ENCODE measurements at places on chromosomes 13 and 19.

GRCh38 chr19:4517451-4518057 lies 732 bp downstream of the PLIN4 start:
- no peak for DNase-seq

- DNase-seq, result peak; percentile 75
Observed at GRCh38 chr19:49502866-49503581, 6.8 kb downstream of the RPS11 start.

DNA sequence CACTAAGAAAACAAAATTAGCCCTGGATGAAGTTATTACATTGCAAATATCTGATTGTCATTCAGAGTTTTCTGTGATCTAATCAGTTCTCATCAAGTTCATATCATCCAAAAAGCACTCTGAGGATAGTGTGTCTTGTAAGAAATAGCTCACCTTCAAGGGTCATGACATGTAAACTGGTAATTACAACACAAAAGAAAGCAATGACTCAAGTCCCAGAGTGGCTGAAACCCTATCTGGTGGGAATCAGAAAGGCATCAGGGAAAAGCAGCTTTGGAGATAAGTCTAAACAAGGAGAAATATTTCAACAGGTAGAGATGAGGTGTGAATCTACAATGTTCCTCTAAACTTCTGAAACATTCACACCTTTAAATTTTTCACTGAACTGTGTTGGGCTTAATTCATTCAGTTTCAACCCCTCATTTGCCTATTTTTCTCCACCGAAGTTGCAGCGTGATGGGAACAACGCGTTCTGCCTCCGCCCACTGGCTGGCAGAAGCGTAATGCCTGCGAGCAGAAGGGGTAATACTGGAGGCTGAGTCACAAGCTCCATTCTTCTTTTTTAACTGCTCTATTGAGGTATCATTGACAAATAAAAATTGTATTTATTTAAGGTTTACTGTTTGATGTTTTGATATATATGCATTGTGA lies 155.2 kb upstream of the IPO5 start:
- DNase-seq, result no peak

GRCh38 chr19:55251341-55252081 lies 7.3 kb downstream of the PPP6R1 start:
- DNase-seq, result no peak

- no peak for DNase-seq
Observed at GRCh38 chr19:55552206-55552605, 6.9 kb upstream of the SBK3 start.

DNA sequence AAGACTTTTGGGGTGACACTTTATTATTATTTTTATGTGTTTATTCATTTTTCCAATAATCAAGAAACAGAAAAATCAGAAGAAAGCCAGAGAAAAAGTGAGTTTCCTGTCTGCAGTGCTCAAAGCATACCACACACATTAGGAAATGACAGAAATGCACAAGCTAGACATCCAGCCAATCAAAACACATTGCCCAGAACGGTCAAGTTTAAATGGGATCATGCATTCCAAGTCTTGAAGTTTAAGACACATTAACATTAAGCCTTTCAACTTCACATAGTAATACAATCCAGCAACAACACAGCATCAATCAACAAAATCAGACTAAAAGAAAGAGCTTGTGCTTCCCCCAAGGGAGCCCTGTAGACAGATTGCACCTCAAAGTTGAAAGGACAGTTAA lies 28.7 kb upstream of the MEDAG start:
- no peak for DNase-seq

- peak; percentile 4 for DNase-seq
Observed at GRCh38 chr19:39237200-39238184, 7.3 kb downstream of the IFNL3 start.

GRCh38 chr19:11251217-11251616 lies 11.1 kb downstream of the DOCK6 start:
- DNase-seq, result no peak

- no peak for DNase-seq
Observed at GRCh38 chr19:45528149-45528743, 21.0 kb downstream of the VASP start.

DNA sequence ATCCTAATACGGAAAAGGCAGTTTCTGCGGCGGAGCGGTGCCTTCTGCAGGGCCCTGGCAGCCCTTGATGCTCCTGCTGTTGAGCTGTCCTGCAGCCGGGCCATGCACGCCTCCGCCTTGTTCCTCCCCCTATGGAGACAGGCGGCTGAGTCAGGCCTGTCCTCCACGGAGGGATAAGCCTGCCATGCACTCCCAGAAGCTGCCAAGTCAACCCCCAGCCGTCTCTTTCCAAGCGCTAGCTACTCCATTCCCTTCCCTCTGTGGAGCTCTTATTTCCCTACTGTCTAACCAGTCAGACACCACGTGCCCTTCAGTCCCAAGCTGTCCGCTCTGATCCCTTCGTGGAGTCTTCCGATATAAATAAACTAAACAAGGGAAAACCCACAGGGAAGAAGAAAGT lies 197.0 kb downstream of the COL4A1 start:
- no peak for DNase-seq

- peak; percentile 59 for DNase-seq
Observed at GRCh38 chr13:93227280-93227877, 772 bp downstream of the GPC6 start.

DNA sequence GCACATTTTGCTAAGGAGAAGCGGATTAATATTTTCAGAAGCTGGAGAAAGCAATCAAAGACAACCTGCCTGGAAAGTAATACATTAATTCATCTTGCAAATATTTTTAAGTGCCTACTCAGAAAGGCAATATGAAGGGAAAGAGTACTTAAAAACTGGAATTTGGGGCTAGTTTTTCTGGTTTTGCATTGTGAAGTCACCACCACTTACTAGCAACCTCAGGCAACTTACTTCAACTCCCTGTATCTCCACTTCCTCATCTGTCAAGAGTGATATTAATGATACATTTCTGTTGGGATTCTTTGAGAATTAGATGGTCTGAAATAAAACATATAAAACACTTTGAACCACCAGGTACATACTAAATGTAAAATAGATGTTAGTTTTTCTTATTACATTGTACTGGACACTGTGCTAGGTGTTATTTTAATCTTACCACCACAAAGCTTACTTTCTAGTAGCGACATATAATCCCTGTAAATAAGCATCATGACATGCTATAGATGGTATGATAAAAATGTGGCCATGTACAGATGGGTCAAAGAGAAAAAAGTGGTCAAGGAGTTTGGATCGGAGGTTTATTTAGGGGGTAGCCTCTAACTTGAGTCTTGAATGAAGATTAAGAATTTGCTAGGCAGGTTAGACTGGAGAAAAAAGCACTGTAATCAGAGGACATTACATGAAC lies 101.2 kb downstream of the SPRY2 start:
- no peak for DNase-seq

GRCh38 chr19:18869023-18869618 lies 26.8 kb downstream of the CERS1 start:
- no peak for DNase-seq

DNA sequence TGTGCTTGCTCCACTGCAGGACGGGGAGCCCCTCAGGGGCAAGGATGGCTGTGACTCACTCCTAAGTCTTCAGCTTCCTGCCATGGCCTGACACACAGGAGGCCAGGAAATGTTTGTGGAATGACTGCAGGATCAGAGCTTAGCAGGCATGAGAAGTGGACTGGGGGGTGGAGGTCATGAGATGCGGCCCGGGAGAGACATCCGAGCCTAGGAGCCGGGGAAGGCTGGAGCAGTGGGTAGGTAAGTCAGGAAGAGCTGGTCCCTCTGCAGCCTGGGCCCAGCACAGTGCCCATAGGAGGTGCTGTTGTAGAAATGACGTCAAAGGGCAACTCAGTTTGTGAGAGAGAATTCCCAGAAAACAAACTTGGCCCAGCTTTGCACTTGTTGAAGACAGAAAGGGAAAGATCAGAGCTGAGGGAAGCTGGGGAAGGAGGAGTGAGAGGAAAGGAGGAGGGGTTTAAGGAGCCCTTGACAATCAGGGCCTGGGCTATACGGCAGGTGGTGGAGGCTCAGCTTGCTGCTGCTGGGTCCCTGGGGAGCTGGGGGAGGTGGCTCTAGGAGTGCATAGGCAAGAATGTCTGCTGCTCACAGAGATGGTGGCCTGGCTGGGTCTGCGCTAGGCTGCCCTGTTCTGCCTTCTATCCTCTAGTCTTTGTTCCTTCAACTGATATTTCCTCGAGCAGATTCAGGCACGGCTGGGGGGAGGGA lies 18.5 kb downstream of the POU2F2 start:
- DNase-seq, result no peak

DNA sequence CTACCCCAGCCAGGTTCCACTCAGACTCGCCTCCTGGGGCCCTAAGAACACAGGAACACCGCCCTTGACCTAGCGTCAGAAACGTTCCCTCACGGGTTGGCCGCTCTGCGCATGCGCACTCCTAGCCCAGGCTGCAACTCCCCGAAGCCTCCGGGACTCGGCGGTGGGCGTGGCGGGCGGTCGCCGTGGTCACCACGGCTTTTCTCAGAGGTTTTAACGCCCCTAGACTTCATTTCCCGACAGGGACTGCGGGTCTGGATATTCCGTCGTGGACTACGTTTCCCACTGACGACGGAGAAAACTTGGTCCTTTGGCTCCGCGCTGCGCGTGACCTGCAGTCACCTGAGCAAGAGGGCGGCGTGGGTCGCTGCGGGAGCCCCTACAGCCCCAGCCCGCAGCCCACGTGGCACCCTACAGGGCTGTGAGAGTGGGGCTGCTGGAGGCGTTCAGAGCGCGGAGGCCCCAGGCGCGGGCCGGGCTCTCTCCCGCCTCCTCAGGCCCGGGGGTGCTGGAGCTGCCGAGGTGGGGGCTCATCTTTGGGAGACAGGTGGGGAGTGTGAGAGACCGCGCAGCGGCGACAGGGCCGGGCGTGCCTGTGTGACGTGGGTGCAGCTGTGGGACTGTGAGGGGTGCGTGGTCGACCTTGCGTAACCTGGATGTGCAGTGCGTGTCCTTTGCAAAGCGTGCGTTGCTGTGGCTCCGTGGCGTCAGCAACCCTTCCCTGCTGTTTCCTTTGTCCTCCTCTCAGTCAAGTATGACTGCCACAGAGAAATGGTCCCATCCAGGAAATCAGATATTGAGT lies 38.0 kb upstream of the ZNF573 start:
- DNase-seq, result peak; percentile 81

- peak; percentile 46 for DNase-seq
Observed at GRCh38 chr19:16825312-16826052, 3.7 kb upstream of the SIN3B start.

- no peak for DNase-seq
Observed at GRCh38 chr19:2385053-2385721, 25.1 kb downstream of the TMPRSS9 start.

GRCh38 chr19:40035996-40036395 lies 20.0 kb downstream of the ZNF780B start:
- no peak for DNase-seq

DNA sequence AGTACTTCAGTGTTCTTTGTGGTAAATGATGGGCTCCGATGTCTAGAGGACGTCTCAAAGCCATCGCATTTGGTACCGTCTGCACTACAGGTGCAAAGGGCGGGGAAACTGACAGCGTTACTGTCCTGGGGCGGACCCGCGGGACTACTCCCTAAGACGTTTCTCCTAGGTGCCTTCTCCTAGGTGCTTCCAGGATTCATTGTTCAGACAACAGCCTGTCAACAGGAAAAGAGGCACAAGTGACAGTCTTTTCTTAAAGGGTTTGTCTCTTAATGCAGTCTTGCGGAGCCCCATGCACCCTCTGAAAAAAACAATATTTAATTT lies 1.4 kb downstream of the SERTM1 start:
- no peak for DNase-seq

DNA sequence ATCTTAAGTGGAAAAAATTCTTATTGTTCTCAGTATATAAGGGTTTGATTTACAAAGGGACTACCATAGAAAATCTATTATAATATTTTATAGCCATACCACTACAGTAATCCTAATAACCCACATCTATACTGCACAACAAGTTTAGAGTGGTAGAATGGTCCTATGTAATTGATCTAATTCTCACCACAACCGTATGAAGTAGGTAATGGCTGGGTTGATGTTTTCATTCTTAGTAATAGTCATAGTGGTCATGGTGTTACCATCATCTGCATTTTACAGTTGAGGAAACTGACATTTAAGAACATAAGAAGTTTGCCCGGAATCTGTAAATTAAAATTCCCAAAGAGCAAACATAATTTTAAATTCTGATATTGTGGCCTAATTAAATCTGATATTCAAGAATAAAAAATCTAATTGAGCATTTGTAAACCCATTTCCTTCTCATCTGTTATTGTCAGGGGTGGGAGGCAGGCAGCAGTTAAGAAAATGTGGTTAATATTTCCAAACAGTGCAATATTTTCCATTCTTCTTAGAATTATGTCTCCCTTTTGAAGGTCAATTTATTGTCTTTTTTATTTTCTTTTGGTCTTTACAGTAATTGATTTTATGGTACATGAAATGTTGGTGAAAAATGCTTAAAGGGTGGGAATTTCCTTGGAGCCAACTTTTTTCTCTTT lies 65.6 kb downstream of the DHRS12 start:
- DNase-seq, result no peak

DNA sequence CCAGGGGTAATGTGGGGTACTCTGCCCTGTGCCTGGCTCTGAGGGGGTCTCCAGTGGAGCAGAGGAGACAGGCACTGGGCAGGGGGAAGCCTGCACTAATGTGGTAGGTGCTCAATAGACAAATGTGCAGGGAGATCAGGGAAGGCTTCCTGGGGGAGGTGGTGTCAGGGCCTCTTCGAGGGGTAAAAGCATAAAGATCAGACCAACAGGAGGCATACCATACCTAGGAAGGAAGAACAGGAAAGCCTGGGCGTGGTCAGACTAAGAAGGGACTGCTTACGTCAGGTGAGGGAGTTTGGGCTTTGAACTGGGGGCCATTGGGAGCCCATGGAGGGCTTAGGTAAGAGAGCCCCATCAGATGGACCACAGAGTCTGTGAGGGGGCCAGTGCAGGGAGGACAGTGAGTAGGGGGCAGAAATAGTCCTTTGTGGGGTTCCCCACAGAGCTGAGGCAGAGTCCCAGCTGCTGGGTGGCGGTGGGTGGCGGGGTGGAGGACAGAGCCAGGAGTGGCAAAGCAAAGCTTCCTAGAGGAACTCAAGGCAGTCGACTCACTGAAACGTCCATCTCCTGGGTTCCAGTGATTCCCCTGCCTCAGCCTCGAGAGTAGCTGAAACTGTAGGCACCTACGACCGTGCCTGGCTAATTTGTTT lies 8.8 kb downstream of the PRR36 start:
- no peak for DNase-seq

GRCh38 chr19:10565028-10565566 lies 713 bp downstream of the KRI1 start:
- DNase-seq, result peak; percentile 31

DNA sequence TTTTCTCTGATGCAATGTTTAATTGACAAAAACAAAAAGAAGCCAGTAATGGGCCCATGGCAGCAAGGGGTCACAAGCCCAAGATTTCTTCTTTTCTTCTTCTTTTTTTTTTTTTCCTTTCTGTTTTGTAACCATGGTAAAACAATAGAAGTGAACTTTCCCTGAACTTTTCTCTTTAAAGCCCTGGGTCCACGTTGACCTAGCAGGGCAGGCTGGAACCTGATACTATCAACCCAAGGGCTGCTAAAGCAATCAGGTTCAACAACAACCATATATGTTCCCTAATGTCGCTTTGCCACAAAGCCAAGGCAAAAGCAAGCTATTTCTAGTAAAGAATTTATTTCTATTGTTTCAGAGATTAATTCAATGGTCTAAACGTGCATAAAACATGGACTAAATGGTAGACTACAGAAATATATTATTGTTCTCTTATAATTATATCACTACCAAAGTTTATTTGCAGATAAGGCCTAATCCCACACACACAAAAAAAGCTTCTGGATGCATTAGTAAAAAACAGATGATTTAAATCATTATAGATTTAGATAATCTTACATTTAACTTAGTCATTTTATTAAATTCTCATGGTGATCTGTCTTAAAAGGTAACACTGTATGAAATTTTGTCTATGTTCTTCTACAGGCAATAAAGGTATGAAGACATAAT lies 153.9 kb downstream of the DACH1 start:
- DNase-seq, result peak; percentile 88

- DNase-seq, result no peak
Observed at GRCh38 chr13:65540175-65540574, 1690.0 kb downstream of the PCDH9 start.

Measured in left kidney (tissue), 8 donors.